ENCODE measurements at places on chromosomes 2 and 18.

DNA sequence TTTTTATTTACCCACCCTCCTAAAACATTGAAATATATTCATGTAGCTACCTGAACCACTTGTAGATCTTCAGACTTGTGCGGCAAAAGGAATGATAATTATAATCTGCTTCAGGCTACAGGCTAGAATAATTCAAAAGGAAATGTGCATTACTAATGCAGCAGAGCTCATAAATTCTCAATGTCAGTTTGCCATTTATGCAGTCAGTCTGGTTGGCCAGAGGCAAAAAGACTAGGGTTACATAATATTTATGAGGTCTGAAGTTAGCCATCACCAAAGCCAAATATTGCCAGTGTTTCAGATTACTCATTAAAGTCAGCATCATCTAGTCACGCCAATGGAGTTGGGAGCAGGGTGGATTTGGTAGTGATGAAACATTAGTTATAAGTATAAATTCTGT lies 38.9 kb downstream of the METAP1D start:
- DNase-seq = peak; percentile 56

DNA sequence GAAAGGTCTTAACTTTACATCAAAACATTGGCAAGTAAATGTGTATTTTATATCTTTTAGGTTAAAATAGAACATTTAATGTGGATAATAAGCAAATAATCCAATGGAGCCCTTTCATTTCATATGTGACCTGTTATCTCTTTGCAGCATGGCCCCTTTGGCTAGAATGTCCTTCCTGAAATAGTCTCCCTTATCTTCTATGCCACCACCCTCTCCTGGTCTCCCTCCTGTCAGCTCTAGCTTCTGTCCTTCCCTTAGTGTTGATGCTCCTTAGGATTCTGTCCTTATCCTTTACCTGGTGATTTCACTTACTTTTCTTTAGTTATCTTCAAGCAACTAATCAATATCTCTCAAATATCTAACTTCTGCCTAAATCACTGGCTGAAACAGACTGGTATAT lies 87.1 kb upstream of the TFCP2L1 start:
- no peak for DNase-seq

DNA sequence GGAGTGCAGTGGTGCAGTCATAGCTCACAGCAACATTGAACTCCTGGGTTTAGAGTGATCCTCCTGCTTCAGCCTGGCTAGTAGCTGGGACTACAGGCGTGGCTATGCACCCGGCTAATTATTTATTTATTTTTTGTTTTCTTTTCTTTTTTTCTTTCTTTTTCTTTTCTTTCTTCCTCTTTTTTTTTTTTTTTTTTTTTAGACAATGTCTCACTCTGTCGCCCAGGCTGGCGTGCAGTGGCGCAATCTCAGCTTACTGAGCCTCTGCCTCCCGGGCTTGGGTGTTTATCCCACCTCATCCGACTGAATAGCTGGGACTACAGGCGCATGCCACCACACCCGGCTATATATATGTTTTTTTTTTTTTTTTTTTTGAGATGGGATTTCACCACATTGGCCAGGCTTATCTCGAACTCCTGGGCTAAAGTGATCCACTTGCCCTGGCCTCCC lies 1.4 kb upstream of the ANXA4 start:
- no peak for DNase-seq

- no peak for DNase-seq
Observed at GRCh38 chr2:236932831-236933361, 152.8 kb upstream of the COPS8 start.

GRCh38 chr2:170019060-170019805 lies 158.7 kb upstream of the MYO3B start:
- no peak for DNase-seq

- no peak for DNase-seq
Observed at GRCh38 chr2:147550995-147551731, 293.7 kb upstream of the ACVR2A start.

- DNase-seq = peak; percentile 16
Observed at GRCh38 chr2:48471048-48471474, 58.9 kb upstream of the STON1 start.

GRCh38 chr2:19352946-19353720 lies 5.3 kb downstream of the OSR1 start:
- no peak for DNase-seq

- no peak for DNase-seq
Observed at GRCh38 chr2:28752631-28753376, 1.2 kb downstream of the PPP1CB start.

- no peak for DNase-seq
Observed at GRCh38 chr18:76426737-76427305, 68.2 kb downstream of the ZNF516 start.

DNA sequence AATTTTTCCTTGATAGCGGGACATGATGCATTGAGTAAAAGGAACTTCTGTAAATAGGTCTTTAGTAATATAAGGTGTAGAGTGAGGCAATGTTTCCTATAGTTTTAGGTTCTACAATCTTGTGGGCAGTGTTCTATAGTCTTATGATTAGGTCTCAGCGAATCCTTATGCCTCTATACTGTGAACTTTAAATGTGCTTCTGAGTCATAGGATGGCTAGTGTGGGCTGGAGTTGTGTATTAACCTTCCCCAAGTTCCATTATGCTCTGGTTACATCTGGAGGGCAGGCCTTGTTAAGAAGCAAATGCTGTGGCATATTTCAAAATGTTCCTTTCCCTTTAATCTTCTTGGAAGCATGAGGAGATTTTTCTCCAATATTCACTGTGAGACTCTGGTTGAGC lies 73.5 kb downstream of the ROCK2 start:
- no peak for DNase-seq

DNA sequence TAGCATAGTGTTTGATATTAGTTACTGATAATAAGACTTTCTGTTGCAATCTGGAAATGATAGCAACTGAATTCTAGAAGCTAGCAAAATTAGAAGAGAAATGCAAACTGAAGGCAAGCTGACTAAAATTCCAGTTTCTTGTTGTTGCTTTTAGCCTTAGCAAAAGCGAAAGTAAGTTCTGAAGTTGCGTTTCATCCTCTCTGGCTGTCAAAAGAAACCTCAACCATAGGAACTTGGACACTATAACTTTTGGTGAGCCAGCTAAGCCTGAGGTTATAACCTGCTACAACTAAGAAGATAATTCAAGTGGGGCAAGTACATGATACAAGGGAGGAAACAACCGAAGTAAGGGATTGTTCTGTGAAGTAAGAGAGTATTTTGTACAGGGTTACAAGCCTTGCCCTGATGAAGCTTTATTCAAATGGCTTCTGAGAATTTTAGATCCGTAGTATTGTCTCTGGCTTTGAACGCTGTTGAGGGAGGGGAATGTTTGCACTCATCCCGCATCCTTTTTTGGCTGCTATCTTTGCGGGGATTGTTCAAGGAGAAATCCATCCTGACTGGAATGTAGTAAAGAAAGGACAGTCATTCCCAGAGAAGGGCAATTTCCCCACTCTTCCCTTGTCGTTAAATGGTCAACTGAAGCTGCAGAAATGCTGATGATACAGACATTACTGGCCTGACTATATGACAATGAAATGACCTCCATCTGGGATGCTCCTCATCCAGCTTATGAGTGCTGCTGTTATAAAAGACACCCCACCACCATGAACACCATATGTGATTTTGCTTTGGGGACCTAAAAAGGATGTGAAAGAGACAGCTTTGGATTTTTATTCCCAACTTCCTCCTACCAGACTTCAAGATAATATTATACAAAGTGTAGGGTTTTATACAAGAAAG lies 7.0 kb upstream of the TMX3 start:
- no peak for DNase-seq

GRCh38 chr2:151302879-151303278 lies 13.4 kb upstream of the NMI start:
- DNase-seq = no peak

DNA sequence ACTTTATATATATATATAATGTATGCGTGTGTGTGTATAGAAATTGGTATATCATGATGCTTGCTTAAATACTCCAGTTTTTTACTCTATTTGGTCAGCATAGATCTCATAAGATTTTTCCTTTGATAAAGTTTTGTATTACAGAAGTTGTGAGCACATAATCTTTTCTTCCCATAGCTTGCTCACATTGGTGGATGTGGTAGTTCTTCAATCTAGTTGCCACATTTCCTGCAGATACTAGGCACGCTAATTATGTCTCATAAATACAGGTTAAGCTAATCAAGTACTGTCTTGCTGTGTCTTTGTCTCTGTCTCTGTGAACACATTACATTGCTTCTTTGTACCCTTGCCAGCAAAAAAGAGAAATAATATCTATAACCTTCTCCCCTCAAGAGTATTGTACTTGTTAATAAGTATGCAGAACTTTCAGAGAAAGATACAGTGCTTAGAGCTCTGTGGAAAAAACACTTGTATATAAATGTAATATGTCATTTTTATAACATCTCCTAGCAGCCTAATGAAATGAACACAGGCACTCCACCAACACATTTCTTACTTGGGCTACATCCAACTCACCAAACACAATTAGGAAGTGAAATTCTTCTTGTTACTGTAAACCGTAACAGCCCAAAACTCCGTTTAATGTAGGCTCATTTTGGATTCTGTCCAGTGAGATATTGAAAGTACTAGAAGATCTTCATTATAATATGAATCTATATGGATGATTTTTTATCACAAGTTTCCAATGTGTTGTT lies 306.7 kb upstream of the SLC8A1 start:
- no peak for DNase-seq

GRCh38 chr18:23200756-23201155 lies 65.5 kb downstream of the CABLES1 start:
- DNase-seq = no peak
